ENCODE measurements at places on chromosomes 7 and 10.

DNA sequence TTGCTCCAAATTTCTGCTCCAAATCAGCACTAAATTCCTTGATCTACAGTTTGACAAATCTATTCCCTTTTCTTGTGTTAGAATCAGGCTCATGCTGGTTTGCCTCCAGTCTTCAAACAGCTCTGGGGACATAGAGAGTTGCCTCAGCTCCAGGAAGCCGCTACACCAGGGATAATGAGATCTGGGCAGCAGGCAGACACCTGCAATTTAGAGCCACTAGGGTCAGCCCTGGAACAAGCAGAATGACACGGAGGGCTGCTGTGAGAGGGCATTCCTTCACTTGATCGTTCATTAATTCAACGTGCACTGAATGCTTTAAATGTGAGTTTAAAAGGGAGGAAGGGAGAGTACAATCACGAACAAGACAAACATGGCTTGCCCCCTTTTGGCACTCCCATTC, 3.7 kb upstream of the ELMO1 start:
- DNase-seq, result no peak

DNA sequence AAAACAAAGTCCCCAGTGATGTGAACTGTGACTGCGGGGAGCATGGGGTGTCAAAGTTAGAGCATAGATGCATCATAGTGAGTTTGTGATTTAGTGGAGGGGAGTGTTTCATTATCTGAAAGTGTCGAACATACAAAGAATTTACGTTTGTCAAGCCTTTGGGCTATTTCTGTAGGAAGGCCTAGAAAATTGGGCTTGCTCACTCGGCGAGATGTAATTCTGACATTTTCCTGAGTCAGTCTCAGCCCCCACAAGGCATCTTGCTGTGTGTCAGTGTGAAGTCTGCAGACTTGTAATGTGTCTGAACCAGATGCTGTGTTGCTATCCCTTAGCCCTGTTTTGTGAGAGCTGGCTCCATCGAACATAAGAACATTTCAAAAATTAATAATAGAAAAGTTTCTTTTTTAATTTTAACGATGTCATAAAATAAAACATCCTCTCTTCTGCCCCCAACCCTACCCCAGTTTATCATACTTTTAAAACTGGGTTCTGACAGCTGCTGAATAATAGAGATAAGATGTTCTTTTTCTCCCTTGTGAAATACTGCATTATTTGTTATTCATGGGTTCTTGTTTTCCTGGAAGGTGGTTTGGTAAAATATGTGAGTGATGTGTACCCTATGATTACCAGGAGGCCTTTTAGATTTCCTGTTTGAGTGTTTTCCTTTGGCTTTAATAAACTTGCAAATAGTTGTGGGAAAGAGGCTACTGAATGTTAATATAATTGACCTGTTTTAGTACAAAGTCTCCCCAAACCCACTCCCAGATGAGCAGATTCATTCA, 207.4 kb downstream of the GPR158 start:
- no peak for DNase-seq

DNA sequence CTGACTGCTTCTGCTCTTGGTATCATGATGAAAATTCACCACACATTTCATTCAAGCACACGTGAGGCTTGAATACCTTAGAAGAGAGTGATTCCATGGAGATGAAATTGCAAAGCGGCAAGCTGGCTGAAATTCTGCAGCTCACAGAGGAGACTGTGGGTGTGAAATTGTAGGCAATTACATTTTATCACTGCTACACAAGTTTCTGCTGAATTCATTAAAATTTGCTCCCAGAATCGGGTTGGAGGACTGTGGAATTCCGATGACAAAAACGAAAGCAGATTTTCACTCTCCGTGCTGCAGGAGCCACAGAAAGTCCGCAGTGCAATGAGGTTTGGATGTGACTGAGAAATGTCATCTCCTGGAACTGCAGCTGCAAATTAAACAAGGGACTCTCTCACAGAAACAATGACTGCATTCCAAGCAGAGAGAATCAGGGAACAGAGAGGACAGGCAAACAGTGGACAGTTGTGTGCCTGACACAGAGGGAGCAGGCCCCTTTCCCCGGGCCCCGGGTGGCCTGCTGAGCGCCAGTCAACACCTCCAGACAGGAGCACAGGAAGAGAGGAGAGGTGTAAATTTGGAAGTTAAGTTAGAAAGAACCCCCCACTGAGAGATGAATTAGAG, 109.1 kb downstream of the C10orf90 start:
- no peak for DNase-seq

DNA sequence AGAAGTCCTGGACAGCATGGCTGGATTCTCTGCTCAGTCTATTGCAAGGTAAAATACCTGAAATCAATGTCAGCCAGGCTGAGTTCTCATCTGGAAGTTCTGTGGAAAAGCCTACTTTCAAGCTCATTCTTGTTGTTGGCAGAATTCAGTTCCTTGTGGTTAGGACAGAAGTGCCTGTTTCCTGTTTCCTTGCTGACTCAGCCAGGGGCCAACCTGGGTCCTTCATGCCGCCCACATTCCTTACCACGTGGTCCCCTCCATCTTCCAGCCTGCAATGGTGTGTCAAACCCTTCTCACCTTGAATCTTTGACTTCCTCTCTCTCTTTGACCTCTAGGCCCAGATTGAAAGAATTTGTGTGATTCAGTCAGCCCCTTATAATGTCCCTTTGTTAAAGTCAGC, 197.1 kb upstream of the STK17A start:
- no peak for DNase-seq

- no peak for DNase-seq
Measured at GRCh38 chr7:101333912-101334311, 12.3 kb upstream of the IFT22 start.

DNA sequence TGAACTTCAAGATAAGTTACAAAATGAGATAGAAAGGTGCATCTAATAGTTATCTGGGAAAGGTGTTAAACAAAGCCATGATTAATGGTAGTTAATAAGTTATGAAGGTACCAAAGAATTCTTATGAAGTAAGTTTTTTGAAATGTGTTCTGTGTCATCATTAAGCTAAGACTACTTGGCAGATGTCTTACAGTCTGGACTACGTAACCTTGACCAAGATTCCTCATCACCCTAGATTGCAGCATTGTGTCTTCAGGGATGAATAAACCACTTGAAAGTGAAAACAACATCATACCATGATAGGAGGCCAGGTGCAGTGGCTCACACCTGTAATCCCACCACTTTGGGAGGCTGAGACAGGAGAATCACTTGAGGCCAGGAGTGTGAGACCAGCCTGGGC, 48.2 kb downstream of the GOT1 start:
- DNase-seq, result no peak

DNA sequence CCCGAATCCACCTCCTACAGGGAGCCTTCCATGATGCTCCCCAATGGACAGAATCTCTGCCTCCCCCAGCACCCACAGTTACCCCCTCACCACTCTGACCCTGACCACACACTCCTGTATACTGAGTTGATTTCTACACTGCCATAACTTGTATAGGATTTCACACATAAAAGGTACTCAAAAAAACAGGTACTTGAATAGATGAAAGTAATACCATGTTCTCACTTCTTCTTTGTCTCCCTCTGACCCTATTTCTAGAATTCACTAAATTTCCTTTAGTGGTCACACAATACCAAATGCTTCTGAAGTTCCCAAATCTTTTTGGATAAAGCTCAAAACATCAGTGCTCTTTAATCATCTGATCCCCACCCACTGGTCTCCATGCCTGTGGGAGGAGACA, 45.4 kb downstream of the HSPA12A start:
- no peak for DNase-seq

DNA sequence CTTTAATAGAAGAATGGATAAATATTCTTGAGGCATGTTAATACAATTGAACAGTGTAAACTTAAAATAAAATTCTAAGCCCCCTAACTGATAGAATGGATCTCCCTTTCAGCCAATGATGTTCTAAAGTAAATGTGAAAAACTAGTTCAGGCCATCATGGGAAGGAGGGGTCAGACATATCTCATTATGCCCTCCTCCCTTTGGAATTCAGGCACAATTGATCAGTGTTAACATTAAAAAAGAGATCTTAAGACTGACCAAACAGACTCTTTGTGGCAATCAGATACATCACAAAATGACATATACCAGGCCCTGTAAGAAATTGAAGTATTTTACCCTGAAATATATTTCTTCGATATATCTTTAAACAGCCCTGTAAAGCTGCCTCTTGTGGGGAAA, 683.0 kb upstream of the LRRTM3 start:
- DNase-seq, result no peak

DNA sequence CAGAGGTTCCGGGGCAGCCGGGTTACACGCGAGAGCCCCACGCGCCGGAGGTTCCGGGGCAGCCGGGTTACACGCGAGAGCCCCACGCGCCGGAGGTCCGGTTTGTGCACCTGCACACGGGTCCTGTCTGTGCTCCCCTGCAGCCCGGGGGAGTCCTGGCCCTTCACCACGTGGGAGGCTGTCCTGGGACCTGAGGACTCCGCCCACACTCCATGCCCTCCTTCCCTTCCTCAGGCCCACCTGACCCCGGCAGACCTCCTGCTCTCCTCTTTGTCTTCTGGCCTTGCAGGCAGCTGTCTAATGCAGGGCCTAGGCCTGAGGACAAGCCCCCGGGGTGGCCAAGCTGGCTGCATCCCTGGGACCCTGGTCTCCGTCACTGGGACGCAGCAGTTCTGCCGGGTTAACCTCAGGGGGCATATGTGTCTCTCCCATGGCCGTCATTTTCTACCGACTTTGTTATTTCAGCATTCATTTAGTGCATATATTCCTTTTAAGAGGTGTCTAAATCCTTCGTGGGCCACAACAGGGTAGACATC, 374.6 kb downstream of the DNAJB6 start:
- no peak for DNase-seq

DNA sequence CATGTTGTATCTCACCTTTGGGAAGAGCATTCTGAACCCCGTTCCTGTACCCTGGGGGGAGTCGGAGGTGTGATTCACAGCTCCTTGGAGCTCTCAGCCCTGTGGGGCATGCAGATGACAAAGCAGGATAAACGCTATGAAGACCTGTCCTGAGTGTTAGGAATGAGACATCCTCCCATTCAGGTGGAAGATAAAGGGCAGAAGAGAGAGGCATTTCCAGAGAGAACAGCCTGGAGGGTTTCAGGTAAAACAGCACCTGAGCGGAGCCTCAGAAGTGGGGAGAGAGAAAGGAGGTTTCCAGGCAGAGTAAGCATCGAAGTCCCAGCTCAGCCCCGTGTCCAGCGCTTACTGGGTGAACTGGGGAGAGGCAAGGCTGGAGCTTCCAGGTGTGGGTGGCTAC, 288.9 kb downstream of the KLF6 start:
- no peak for DNase-seq

- no peak for DNase-seq
Measured at GRCh38 chr10:11719496-11720259, 22.5 kb upstream of the ECHDC3 start.

- DNase-seq, result no peak
Measured at GRCh38 chr7:22430457-22430856, 69.5 kb downstream of the STEAP1B start.

- no peak for DNase-seq
Measured at GRCh38 chr7:50614721-50615518, 49.7 kb upstream of the DDC start.

- peak; percentile 45 for DNase-seq
Measured at GRCh38 chr7:128833148-128833945, 3.1 kb downstream of the FLNC start.

- no peak for DNase-seq
Measured at GRCh38 chr10:77002872-77003271, 634.7 kb downstream of the KCNMA1 start.

GRCh38 chr10:124591123-124591495, 129.5 kb downstream of the LHPP start:
- DNase-seq, result no peak

- no peak for DNase-seq
Measured at GRCh38 chr7:47496056-47496665, 85.8 kb downstream of the TNS3 start.

DNA sequence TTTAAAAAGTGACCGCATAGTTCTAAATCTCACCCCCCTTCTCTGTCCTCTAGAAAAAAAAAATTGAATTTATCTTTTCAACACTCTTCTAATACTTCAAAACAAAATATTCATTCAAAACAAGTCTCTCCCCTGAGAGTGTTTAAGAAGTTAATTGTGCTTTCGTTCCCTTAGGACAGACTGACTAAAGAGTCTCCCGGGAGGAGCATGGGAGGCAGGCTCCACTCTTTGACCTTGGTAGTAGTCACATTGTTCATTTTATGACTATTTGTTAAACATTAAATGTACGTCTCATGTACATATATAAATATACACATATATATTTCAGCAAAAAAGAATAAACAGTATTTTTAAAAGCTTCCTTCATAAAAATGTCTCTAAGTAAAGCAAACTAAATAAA, 35.3 kb upstream of the SPOCK2 start:
- no peak for DNase-seq

DNA sequence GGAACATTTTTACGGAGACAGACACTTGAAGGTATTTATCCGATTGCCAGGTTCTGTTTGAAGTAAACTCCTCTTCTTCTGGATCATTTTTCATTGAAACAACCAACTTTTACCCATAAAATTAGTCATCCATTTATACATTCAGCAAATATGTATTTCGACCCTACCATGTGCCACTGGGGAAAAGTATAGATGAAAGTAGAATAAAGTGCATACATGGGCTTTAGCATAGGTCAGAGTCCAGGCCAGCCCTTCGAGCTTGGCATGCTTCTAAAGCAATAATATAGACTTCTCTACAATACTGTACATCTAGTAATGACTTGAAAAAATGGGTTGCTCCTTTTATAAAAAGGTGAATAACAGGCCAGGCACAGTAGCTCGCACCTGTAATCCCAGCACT, 10.1 kb downstream of the SLC25A16 start:
- no peak for DNase-seq

DNA sequence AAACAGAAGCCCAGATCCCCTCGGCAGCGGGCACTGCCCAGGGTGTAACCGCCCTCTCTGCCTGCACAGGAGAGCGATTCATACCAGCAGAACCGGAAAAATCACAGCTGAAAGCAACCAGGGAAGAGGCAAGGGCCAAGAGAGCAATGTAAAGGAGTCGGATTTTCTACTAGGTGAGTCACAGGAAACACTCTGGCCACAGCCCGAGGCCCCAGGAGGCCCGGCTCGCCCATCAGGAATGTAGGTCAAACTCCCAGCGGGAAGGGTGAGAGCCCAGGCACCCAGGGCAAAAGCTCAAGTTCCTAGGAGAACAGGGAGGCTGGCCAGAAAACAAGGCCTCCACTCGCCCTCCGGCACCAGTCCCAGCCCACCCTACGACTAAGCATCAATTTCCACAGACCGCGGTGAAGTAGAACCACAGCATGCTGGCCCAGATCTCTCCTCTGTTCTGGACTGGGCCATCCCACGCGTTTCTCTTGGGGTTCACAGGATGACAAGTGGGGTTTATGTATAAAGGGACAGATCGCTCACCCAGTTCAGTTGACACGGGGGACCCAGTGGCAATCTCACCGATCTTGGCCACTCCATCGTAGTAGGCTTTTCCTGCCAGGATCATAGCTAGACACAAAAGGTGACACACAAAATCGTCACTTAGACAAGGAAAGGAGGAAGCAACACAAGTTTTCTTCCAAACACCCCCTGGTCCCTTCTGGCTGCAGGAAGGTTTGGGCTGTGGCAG, 46.2 kb downstream of the BAIAP2L1 start:
- DNase-seq, result peak; percentile 99

DNA sequence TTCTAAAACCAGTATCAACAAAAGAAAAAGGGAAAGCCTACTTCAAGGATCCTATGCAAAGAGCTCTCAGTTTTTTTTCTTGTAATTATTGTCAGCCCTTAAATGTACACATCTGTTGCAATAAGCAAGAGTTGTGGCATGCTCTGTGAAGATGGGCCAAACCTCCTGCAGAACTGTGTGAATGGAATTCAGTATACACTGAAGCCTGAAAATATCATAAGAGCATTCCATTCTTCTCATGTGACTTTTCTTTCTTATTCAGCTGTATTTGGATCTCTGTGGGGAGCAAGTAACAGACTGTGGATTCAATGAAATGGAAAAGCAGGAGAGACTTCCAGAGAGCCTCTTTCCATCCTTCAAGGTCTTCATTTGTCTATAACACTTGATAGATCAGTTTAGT, 130.7 kb downstream of the SAMD9 start:
- no peak for DNase-seq

Measured in ACHN (cell line).